ENCODE measurements at places on chromosomes 4 and X. TPM values are rescaled to one million over a fixed set of nuclear protein-coding genes. Genes with fewer than 3 reads are reported as not detected.

SORCS2 gene
- 12.9 TPM for total RNA-seq

SPANXA1 gene
- not detected for total RNA-seq

GRCh38 chr4:158667651-158668198, 4.0 kb downstream of the C4orf46 start:
- no peak for DNase-seq

DNA sequence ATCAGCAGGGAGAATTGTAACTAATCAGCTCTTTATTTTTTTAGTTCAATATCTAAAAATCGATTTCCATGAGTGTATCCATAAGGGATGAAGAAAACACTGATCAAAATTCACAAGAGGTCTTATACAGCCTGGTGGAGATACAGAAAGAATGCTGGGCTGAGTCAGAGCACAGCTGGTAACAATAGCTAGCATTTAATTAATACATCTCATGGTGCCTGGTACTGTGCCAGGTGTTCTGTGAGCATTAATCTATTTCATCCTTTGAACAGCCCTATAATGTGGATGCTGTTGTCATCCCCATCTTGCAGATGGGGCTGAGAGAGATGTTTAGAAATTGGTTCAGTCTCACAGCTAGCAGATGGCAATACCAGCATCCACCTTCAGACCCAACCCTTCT, 250.9 kb upstream of the RPS6KA3 start:
- DNase-seq = no peak

GRCh38 chr4:24559889-24560288, 24.5 kb downstream of the DHX15 start:
- no peak for DNase-seq

DNA sequence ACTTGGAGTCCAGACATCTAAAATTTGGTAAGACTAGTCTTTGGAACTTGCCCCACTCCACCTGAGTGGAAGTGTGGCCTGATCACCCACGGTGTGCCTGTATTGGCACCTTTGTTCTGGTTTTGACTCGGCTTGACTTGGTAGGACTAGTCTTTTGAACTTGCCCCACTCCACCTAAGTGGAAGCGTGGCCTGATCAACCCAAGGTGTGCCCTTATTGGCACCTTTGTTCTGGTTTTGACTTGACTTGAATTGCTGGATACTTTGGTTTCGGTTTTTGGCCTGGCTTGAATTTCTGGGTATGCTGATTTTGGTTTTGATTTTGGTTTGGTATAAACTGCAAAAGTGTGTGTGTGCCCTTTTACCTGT, 44.7 kb upstream of the UGT2B7 start:
- DNase-seq = no peak

Measured in neural progenitor cell (in vitro differentiated cells).